ENCODE measurements at places on chromosomes 3 and 15. TPM values are rescaled to one million over a fixed set of nuclear protein-coding genes. Genes with fewer than 3 reads are reported as not detected.

Gene IL17RE
- 0.94 TPM for total RNA-seq

DNA sequence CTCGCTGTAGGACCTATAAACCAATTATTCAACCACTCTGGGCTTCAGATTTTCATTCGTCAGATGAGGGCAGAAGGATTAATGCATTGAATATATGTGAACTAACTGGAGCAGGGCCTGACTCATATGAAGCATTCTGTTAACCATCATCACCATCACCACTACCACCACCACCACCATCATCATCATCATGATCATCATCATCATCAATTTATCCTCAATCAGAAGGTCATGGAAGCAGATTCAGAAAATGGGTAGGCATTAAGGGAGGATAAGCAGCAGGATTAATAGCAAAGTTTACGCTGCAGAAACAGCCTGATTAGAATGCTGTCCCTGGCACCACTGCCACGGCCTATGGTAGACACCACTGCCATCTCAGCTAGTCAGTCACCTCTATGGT lies 407.5 kb upstream of the THBS1 start:
- H3K27ac ChIP-seq, result no peak overlapping the region
- no peak for DNase-seq
- H3K27me3 ChIP-seq, result peaks cover 20% of the 10 kb centered on the region

Gene EIF4G1
- total RNA-seq, result 258 TPM

Gene SLC9C1
- not detected for total RNA-seq

- H3K36me3 ChIP-seq, result no peaks in the 10 kb centered on the region
- H3K4me3 ChIP-seq, result peak overlapping the region; percentile 14
- H3K27me3 ChIP-seq, result peaks cover 24% of the 10 kb centered on the region
- peak; percentile 83 for DNase-seq
- H3K4me1 ChIP-seq, result peaks cover 7% of the 10 kb centered on the region
- no peak overlapping the region for H3K27ac ChIP-seq
Observed at GRCh38 chr15:29139540-29140459, 129.8 kb downstream of the NSMCE3 start.

Gene UCN2
- total RNA-seq, result not detected

GRCh38 chr3:153410517-153410916 lies 248.5 kb downstream of the RAP2B start:
- H3K27me3 ChIP-seq, result no peaks in the 10 kb centered on the region
- no peak overlapping the region for H3K27ac ChIP-seq
- H3K4me1 ChIP-seq, result peaks cover 1% of the 10 kb centered on the region
- DNase-seq, result no peak
- H3K4me3 ChIP-seq, result no peak overlapping the region
- no peaks in the 10 kb centered on the region for H3K36me3 ChIP-seq

Measured in activated naive CD8-positive, alpha-beta T cell treated with anti-CD3 and anti-CD28 coated beads, Interleukin-2, amount 10 ng/mL, durations not matched to agents 7 days and 5 days (primary cell).